ENCODE measurements at places on chromosomes 1 and 21.

DNA sequence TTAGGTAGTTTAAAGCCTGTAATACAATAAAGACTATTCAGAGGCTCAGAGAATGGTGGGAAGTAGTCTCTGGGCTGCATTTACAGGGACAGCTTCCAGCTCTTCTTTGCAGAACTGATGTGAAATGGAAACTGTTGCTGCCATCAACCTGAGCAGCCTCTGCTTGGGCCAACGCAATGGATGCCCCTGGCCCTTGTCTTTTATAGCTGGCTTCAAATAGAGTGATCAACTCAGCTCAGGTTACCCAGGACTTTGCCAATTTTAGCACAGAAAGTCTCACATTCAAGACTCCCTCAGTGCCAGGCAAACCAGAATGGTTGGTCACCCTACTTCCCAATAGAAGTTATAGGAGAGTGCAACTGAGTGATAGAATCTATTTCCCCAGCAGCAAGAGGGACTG lies 18.1 kb upstream of the GALNT2 start:
- DNase-seq = no peak

- DNase-seq = no peak
Observed at GRCh38 chr1:115411371-115412063, 73.5 kb upstream of the NGF start.

DNA sequence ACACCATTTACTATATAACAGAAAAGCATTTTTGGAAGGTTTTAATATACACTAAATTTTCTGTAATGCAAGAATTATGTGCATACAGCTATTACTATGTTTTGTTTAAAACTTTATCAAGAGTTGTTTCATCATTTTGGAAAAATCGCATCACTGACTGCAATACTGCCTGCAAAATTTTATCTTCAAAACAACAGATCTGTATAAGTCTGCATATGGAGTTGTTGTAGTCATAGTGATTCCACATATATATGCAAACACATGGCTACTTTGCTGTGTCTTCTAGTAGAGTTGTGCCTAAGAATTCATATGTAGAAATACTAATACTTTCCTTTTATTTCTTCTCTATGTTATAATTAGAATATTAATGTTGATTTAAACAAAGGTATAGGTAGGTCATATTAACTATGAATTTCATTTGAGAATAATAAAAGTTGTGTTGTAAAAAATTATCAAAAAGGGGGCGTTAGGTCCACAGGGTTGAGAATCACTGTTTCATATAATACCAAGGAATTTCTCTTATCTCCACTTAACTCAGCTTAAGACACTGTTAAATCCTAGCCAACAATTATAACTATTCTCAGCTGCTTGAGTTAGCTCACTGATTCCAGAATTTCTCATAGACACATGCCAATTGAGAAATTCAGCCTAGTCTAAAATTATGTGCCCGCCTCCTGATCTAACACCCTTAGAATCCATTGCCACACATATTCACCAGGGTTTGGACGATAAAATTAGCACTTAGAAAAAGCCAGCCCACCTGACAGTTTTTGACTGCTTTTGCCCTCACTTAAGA lies 22.9 kb upstream of the LAMC1 start:
- no peak for DNase-seq

- no peak for DNase-seq
Observed at GRCh38 chr1:197690074-197690473, 85.2 kb downstream of the DENND1B start.

GRCh38 chr1:33718186-33718585 lies 145.7 kb upstream of the HMGB4 start:
- DNase-seq = no peak

DNA sequence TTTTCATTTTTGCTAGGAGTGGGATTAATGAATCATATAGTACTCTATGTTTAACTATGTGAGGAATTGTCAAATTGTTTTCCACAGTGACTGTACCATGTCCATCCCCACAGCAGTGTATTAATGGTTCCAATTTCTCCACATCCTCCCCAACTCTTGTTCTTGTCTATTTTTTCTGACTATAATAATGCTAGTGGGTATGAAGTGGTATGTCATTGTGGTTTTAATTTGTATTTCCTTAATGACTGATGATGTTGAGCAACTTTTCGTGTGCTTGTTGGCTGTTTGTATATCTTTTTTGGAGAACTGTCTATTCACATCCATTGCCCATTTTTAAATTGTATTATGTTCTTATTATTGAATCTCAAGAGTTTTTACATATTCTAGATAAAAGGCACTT lies 10.0 kb upstream of the KPRP start:
- no peak for DNase-seq

- DNase-seq = no peak
Observed at GRCh38 chr1:217535601-217536377, 95.1 kb downstream of the GPATCH2 start.

DNA sequence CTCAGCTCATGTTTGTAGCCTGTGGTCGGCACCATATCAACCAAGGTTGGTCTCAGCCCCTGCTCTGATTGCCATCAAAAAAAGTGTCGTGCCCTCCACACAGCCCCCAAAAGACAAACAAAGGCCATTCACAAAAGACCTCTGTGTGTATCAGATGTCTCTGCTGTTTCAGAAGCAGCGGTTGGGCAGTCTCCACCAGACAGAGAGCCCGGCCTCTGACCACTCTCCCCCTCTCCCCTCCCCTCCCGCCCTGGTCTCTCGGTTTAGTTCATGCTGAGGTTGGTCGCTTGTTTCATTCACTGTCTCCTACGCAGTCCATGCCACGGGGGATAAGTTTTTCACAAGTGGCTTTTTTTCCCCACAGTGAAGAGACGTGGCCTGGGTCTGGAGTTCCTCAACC lies 27.1 kb downstream of the ACTA1 start:
- DNase-seq = no peak

DNA sequence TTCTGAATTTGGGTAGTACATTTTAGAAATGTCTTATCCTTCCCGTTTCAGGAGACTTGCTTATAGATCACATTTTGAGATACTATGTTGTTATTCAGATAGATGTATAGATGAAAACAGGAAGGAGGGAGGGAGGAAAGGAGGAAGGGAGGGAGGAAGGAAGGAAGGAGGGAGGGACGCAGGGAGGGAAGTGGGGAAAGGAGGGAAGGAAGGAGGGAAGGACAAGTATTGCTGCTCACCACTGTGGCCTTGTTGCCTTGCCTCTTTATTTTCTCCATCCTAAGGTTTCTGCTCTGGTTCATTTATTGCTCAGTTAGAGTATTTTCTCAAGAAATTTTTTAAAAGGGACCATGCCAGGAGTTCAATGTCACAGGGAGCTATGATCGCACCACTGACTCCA lies 134.3 kb downstream of the LTN1 start:
- DNase-seq = no peak

DNA sequence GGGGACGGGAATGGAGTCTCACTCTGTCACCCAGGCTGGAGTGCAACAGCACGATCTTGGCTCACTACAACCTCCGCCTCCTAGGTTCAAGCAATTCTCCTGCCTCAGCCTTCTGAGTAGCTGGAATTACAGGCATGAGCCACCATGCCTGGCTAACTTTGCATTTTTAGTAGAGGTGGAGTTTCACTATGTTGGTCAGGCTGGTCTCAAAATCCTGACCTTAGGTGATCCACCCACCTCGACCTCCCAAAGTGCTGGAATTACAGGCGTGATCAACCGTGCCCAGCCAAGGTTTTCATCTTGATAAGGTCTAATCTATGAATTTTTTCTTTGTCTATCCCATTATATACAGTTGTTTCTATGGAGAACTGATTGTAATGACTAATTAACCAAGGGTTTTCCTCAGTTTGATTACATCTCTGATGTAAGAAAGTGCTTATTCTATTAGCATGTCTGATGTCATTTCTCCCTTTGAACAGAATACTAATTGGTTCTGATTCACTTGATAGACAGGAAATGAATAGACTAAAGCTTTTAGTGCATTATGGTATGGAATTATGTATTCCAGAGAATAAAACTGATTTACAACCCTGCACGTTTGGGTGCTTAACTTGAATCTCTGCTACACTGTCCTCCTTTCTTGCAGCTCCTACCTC lies 11.9 kb downstream of the PACC1 start:
- DNase-seq = no peak

- peak; percentile 56 for DNase-seq
Observed at GRCh38 chr1:235075048-235075776, 53.4 kb downstream of the TOMM20 start.

- DNase-seq = no peak
Observed at GRCh38 chr1:54126271-54126815, 26.5 kb downstream of the CDCP2 start.

DNA sequence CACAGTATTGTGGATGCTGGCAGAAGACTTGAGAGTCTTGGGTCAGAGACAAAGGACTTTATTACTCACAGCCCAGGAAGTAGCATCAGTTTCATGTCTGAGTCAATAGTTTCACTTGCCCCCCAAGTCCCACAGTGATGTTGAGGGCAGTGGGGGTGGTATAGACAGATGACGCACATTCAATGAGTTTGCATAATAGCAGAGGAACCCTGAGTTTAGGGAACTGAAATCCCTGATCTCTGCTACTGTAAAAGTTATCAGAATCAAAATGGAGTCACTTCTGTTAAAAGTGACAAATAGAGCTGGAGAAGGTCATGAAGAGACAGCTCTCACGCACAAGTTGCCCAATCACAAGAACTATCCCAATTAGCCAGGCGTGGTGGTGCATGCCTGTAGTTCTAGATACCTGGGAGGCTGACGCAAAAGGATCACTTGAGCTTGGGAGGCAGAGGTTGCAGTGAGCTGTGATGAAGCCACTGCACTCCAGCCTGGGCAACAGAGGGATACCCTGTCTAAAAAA lies 11.5 kb upstream of the HCRTR1 start:
- DNase-seq = peak; percentile 16

DNA sequence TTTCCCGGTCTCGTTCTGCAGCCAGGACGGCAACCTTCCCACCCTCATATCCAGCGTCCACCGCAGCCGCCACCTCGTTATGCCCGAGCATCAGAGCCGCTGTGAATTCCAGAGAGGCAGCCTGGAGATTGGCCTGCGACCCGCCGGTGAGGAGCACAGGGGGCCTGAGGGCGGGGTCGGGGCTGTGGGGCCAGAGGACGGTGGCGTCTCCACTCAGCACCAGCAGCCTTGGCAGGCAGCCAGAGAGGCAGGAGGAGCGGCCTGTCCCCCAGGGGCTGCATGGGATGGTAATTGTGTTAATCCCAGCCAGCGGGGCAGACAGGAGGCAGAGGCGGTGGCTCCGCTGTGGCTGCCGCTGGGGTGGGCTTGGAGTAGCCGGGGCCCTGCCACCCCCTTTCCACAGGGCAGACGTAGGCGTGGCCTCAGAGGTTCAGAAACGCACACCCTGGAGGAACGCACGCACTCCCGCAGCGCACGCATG lies 12.1 kb downstream of the SAMD11 start:
- DNase-seq = no peak

GRCh38 chr1:209062863-209063262 lies 520.7 kb upstream of the CAMK1G start:
- DNase-seq = no peak

DNA sequence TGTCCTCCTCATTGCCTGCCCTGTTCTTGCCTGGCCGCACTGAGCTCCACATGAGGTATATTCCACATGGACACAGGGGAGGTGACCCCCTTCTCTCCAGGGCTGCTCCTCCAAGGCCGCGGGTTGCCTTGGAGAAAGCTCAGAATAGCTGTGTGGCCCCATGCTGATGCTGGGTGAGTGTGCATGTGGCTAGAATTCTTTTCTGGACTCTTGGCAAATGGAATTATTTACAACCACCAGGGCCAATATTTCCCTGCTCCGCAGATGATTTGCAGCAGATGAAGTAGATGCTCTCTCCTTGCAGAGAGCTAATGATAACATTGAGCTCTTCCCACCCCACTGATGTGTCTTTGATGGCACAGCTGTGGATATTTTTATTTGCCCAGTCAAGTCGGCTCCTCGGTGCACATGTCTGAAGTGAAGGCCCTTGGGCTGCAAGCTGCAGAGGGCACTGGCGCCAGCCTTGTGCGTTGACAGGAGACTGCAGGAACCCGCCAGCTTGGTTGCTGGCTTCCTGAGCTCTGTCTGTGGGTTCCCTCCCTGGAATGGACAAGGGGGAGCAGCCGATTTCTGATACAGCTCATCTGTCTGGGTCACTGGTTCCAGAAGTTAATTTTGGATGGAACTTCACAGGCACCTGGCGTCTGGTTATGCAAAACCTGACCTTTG lies 404.7 kb upstream of the VAMP3 start:
- DNase-seq = no peak
